ENCODE measurements at places on chromosomes 13 and 19.

DNA sequence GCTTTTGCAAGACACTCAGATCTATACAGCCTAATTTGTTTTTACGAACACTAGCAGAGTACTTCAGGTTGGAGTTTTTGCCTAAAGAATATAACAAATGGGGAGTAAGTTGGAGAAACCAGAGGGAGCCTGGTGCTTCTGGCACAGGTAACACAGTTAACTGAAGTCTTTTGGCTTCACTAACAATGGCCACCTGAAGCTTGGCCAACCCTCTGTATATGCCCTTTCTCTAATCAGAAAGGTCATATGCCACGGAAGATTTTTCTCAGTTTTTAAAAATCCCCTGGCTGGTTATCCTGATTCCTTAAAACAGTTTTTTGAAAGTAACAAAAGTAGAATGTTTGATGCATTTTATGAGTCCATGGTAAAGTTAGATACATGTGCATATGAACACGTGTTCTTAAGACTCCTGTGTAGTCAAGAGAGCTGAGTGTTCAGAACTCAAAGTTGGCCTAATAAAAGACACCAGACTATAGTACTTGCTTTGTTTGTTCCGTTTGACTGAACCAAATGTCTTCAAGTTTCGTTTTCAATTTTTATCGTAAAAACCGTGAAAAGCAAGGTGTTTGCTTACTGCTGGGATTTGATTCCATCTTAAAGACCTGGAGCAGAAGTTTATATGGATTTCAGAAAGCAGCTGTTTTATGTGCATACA, 137.5 kb downstream of the KCNRG start:
- peak; percentile 66 for DNase-seq

DNA sequence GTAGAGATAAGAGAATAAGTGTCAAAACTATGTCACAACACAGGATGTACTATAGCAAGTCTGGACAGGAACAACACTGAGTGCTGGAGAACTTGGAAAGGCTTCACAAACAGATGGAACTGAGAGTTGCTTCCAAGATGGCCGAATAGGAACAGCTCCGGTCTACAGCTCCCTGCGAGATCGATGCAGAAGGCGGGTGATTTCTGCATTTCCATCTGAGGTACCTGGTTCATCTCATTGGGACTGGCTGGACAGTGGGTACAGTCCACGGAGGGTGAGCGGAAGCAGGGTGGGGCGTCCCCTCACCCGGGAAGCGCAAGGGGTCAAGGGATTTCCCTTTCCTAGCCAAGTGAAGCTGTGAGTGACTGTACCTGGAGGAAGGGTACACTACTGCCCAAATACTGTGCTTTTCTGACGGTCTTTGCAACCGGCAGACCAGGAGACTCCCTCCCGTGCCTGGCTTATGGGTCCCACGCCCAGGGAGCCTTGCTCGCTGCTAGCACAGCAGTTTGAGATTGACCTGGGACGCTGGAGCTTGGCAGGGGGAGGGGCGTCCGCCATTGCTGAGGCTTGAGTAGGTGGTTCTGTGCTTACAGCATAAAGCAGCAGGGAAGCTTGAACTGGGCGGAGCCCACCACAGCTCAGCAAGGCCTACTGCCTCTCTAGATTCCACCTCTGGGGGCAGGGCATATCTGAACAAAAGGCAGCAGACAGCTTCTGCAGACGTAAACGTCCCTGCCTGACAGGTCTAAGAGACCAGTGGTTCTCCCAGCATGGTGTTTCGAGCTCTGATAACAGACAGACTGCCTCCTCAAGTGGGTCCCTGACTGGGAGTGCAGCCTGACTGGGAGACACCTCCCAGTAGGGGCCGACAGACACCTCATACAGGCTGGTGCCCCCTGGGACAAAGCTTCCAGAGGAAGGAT, 46.0 kb downstream of the USP12 start:
- DNase-seq, result no peak

DNA sequence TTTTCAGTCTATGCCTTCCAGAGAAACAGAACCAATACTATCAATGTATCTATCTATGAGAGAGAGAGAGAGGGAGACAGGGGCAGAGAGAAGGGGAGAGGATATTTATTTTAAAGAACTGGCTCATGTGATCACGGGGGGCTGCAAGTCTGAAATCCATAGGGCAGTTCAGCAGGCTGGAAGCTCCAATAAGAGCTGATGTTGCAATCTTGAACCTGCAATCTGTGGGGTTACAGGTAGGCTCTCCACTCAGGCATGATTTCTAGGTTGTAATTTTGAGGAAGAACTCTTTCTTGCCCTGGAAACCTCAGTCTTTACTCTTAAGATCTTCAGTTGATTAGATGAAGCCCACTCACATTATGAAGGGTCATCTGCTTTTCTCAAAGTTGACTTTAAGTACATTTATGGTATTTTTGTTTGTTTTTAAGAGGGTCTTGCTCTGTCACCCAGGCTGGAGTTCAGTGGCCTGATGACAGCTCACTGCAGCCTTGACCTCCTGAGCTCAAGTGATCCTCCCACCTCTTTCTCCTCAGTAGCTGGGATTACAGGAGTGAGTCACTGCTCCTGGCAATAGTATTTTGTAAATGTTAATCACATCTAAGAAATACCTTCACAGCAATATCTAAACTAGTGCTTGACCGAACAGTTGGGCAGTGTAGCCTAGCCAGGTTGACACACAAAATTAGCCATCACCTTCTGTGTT, 376.4 kb downstream of the FGF9 start:
- no peak for DNase-seq

- DNase-seq, result peak; percentile 24
Measured at GRCh38 chr13:62512194-62513141, 1096.8 kb upstream of the PCDH20 start.

DNA sequence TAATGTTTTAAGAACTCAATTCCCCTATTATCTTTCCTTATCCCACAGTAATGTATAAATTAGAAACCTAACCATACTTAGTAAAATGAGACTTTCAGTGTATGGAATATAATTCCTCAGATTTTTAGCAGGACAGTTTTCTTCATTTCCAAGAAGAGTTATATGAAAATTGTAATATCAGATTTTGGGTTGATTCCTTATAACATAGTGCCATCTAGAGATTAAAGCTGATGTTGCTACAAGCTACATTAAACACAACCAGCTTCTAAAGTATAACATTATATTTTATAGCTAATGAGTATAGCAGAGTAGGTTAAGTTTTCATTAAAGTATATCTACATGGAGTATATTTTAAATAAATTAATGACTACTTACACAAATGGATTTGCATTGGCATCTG, 99.7 kb upstream of the MIR17HG start:
- peak; percentile 57 for DNase-seq

GRCh38 chr19:28981518-28981917, 231.4 kb downstream of the UQCRFS1 start:
- no peak for DNase-seq

DNA sequence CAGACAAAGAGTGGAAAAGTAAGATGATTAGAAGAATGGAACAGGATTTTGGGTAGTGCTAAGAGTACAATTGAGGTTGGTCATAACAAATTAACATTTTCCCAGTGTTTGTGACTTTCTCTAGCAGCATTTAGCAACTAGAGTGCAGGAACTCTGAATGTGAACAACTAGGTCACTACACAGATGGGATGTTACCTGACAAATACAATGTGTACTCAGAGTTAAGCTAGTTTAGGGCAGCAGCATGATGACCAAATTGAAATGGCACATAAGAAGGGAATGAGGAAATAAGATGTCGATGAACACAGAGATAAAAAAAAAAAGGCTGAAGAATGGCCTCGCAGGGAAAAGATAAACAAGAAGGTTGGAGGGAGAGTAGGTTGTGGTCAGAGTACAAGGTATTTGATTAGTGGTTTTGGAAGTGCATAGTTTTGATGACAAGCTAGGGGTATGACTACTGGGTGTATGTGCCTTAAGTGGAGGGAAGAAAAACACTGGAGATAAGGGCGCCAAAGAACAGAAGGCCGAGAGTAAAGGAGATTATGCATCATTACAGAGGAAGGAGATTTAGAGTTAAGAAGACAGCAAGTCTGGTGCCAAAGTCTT, 381.1 kb downstream of the FGF14 start:
- no peak for DNase-seq

GRCh38 chr13:23081901-23082300, 98.9 kb upstream of the SGCG start:
- DNase-seq, result no peak

DNA sequence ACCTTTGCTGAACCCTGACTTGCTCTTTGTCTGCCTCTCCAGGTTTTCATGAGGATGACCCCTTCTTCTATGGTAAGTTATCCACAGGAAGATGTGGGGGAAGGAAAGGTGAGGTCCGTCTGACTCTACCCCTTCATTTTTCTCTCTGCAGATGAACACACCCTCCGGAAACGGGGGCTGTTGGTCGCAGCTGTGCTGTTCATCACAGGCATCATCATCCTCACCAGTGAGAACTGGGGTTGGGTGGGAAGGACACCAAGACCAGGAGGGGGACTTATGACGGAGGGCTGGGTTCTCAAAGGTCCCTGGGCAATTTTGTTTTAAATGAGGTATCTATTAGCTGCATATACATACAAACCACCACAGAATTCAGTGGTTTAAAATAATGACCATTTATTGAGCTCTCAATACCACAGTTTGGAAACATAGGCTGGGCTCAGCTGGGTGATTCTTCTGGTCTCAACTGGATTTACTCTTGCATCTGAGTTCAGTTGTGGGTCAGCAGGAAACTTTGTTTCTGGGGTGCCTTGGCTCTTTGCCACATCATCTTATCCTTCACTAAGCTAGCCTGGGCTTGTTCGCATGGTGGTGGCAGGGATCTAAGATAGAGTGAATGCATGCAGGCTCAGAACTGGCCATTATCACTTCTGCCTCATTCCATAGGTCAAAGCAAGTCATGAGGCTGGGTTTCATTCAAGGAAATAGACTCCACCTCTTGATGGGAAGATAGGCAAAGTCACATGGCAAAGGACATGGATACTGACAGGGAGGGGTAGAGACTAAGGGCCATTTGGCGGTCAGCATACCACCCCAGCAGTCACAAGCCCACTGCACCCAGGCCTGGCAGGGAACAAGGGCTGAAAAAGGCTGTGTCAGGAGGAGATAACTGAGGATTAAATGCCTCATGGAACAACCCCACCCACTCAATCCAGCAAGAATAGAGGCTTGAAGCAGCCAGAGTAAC, 11.8 kb downstream of the FXYD5 start:
- peak; percentile 75 for DNase-seq

GRCh38 chr19:29121684-29122083, 91.3 kb downstream of the UQCRFS1 start:
- no peak for DNase-seq

DNA sequence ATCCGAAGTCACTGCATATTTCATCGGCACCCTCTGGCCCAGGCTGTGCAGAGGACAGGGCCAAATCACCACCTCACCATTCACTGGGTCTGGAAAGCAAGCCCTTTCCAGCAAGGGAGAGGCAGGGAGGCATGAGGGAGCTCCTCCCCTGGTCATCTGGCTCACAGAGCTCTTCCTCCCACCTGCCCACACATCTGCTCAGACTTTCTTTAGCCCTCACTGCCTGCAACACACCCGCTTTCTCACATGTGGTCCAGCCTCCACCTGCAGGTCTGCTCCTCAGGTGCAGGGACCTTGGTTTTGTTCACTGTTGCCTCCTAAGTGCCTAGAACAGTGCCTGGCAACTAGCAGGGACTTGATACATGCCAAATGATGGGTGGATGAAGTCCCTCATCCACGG, 21.0 kb upstream of the SLC35E1 start:
- DNase-seq, result no peak

DNA sequence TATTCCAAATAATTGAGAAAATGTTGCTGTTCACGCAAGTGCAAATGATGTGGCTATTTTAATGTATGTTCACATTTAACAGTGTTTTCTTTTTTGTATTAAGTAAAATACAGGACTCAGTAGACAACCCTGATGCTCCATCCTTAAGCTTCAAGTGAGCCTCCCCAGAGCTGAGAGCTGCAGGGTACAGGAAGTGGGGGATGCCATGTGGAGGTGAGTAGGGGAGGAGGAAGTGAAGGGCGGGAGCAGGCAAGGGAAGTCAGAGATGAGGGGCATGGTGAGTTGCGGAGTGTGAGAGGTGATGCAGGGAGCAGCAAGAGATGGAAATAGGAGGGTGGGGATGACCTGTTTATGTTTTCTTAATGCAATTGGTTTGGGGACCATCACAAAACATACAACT, 711.0 kb downstream of the UQCRFS1 start:
- no peak for DNase-seq

DNA sequence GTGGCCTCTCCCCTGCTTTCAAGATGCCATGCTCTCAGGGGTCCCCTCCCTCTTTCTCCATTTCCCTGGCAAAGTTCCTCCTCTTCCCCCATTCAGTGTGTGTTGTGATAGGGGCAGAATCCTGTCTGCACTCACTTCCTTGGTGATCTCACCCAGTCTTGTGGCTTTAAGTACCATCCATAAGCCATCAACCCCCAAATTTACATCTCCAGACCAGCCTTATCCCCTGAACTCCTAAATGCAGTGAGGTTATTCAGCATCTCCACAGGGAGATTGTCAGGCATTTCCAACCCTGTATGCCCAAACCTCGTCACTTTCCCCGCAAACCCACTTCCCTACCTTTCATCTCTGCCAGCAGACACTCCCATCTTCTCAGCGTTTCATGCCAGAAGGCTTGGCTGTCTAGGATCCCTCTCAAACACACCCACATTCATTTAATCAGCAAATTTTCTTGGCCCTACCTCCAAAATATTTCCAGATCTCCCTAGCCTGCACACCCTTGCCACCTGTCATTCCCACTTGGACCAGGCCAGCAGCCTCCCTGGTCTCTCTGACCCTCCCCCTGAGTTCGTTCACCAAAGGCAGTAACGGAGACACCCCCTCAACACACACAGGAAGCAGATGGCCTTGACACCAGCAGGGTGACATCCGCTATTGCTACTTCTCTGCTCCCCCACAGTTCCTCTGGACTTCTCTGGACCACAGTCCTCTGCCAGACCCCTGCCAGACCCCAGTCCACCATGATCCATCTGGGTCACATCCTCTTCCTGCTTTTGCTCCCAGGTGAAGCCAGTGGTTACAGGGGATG, at the start of gene HCST:
Gene HCST (plus strand): TSS at position 676 of the 808 bp plus-strand sequence. CDS start 65 bp downstream, at position 741.
- DNase-seq, result no peak

DNA sequence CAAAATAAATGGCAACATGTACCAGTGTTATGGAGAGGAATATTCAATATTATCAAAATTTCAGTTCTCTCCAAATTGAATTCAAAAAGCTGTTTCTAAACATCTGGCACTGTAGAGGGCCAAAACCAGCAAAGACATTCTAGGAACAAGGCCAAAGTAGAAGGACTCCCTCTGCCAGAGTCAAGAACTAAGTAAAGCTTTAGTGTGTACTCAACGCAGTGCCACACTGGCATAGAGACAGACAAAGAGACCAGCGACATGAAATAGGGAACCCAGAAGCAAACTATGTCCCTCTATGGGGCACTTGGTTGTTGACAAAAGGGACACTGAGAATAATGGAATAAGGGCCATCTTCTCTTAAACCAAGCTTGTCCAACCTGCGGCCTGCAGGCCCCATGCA, 15.6 kb downstream of the SCGB2B2 start:
- no peak for DNase-seq

- no peak for DNase-seq
Measured at GRCh38 chr19:35704218-35704617, at the start of gene ZBTB32. TSS of gene ZBTB32 (plus strand) at chr19:35704558. CDS start at chr19:35714627, 10,069 bp downstream.

DNA sequence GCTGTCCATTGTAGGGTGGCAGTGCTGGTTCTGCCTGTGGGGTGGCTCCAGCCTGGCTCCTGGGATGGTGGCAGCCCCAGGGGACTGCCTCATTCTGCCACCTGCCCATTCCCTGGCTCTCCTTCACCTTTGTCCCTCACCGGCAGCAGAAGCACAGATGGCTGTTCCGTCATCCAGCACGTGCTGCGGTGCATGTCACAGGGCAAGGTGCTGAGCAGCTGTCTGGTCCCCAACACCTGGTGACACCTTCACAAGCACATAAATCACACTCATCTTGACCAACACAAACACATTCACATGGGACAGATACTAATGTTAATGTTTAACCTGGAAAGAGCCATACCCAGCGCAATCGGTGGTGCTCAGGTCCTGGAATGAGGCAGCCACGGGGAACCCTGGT, 126.8 kb downstream of the UQCRFS1 start:
- no peak for DNase-seq
